ENCODE measurements at places on chromosomes 3 and 15. TPM values are rescaled to one million over a fixed set of nuclear protein-coding genes. Genes with fewer than 3 reads are reported as not detected.

DNA sequence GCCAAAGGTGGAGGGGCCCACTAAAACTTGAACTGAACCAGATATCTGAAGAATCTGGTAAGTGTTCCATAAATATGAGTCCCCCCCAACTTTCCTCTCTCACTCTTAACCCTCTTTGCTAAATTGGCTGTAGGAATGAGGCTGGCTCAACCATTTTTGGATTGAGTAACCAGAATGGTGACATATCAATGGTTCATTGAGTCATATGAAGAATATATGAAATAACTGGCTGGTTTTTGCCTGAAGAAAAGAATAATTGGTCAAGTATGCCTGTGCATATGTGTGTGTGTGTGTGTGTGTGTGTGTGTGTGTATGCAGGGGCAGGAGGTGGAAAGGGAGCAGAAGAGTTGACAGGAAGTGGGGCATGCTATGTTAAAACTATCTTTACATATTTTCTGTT is 472.9 kb upstream of the THBS1 start:
- no peak for DNase-seq

- no peak for DNase-seq
Observed at GRCh38 chr3:141456301-141456625, 30.6 kb upstream of the RASA2 start.

DNA sequence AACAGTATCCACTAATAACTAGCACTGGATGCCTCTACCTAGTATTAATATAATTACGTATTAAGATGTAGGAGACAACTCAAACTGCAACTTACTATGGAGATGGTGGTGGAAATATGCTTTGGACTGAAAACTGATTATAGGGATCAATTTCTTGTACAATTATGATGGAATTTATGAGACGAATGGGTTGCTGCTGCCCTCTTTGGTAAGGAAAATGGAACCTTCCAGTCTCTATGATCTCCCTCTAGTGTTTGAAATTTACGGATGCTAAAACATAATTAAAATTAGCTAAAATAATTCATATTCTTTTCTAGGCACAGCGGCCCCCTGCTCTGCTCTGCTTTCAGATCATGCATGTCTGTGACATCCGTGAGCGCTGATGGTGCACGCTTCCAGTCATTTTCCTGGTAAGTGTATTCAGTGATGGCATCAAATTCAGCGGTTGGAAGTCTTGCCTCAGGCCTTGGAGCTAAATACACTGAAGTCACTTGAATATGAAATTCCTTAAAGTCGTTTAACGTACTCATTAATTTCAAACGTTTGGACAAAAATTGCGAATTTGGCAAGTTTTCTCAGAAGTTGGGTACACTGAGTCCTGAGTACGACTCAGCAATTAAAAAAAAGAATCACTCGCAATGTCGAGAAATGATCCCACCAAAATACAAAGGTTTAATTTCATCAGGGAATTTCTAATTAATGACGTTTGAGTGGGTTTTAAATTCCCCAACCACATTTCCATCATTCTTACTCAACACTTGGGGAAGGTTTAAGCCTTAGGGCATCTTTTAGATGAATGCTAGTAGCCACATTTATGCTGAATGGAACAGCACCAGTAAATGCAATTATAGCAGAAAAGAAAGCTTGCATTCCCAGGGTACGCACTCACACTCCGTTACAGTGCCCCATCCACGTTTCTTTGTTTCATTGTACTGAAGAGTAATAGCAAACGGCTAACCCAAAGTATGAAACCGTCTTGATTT is 132.6 kb downstream of the NR2F2 start:
- DNase-seq: no peak

GRCh38 chr3:116265976-116266584 is 179.2 kb downstream of the LSAMP start:
- DNase-seq: peak; percentile 28

- no peak for DNase-seq
Observed at GRCh38 chr3:56976651-56977560, 83.6 kb upstream of the SPATA12 start.

- no peak for DNase-seq
Observed at GRCh38 chr15:70504299-70504951, 258.9 kb downstream of the UACA start.

GRCh38 chr3:185460719-185461350 is 38.0 kb downstream of the TMEM41A start:
- no peak for DNase-seq

- DNase-seq: no peak
Observed at GRCh38 chr3:47978386-47978785, 37.8 kb downstream of the MAP4 start.

DNA sequence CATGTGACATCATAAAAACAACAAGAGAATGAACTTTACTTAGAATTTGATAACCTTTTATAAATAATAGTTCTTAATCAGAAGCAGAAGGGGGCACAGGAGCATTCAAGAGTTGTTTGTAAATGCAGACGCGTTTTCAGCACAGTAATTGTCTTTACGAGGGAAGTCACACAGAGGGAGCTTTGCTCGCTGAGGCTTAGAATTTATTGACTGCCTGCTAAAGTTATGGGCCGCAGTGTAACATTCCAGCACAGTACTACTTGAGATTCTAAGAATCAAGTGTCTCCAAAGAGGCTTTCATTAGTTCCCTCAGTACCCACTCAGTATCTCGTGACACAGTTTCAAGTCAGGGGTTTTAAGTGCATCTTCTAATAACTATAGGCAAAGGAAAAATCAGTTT is 288.7 kb downstream of the NR2F2 start:
- no peak for DNase-seq

DNA sequence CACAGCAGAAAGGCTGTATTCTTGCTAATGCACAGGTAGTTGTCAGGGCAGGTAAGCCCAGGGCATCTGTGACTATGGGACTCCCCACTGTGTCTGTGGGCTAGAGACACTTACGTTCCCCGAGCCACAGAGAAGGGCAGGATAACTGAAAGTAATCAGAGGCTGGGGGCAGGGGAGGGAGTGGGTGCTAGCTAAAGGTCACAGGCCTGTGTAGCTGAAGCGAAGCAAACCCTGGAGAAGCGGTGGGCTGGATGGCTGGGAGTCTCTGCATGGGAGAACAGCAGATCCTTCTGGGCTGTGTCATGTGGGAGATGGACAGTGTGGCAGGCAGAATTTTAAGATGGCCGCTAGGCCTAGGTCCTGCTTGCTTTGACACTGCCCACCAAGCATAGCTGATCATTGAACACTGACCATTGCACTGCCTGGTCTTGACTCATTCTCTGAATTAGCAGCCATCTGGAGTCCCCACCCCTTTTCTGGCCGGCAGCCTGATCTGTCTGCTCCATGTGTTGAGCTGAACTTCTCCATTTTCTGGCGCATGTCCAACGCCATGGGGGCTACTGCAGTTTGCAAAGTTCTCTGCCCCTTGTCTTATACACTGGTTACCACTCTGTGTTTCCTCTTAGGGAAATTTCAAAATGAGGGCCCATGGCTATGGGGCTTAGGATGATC is 110.0 kb downstream of the DGKG start:
- no peak for DNase-seq

DNA sequence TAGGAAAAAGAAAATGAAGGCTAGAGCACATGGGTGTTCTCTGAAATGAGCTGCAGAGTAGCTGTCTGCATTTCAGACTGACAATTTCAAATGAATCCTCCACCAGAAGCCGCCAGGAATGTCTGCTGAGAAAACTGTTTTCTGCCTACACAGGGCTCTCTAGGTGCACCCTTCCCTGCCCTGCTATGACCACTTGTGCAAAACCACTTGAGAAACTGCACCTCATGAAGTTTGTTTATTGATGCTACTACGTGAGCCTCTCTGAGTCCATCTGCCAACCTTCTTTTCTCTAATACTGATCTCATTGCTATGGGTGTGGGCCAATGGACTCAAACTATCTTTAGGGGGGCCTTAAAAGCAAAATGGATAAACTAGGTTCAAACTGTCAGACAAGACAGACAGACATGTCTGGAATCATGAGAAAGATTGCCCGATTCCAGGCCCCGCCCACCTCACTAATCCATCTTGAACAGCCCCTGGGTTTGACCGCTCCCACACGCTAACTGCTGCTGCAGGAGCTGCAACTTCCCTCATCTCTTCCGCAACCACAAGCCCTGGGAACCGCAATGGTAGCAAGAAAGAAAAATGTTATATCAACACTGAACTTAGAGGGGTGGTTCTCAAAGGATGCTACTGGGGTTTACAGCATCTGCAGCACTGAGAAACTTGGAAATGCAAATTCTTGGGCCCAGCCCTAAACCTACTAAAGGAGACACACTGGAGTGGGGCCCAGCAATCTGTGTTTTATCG is 9.0 kb upstream of the CD47 start:
- DNase-seq: no peak

GRCh38 chr3:15591242-15591641 is 10.1 kb downstream of the HACL1 start:
- no peak for DNase-seq

GRCh38 chr3:115633467-115633866 is 10.2 kb downstream of the GAP43 start:
- no peak for DNase-seq

DNA sequence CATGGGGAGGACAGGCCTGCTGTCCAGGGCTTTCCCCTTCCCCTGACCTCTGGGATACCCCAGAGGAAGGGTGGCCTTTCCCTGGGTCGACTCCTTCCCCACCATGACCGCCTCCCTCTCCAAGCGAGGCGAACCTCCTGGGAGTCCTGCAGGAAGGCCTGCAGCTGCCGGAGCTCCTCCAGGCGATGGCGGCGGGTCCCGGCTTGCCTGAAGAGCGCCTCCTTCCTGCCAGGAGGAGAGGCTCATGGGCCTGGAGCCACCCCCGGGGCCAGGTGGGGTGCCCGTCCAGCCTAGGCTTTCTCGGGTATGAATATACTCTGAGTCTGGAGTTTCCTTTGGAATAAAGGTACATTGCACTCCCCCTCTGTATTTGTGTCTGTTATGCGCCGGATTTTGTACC is 20.1 kb downstream of the PLA2G4B start:
- DNase-seq: no peak

GRCh38 chr3:187968883-187969580 is 184.9 kb upstream of the LPP start:
- no peak for DNase-seq

- no peak for DNase-seq
Observed at GRCh38 chr3:144235489-144235888, 263.9 kb downstream of the DIPK2A start.

- DNase-seq: no peak
Observed at GRCh38 chr3:187889601-187890404, 144.5 kb upstream of the BCL6 start.

- DNase-seq: no peak
Observed at GRCh38 chr3:141877911-141878310, 1.5 kb downstream of the ATP1B3 start.

- DNase-seq: peak; percentile 25
Observed at GRCh38 chr3:117485841-117486240, 776.3 kb downstream of the TUSC7 start.

DNA sequence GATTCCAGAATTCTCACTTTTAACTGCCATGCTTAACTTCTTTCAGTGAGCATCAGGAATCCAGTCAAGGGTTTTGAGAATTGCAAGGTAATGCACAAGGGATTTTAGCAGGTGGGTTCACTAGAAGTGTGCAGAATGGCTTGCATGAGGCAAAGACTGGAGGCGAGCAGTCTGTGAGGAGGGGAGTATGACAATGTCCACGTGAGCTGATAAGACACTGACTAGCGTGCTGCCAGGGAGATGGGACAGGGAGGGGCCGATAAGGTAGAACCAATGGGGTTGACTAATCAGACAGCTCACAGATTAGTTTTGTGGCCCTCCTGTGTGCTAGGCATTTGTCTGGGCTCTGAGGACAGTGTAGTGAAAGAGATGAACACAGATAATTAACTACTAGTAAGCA is 102.0 kb upstream of the DAZL start:
- DNase-seq: no peak

- no peak for DNase-seq
Observed at GRCh38 chr3:168273036-168273435, 177.3 kb upstream of the GOLIM4 start.

GRCh38 chr3:149701206-149701976 is 43.6 kb upstream of the WWTR1 start:
- DNase-seq: no peak

- no peak for DNase-seq
Observed at GRCh38 chr3:123339302-123339701, 109.6 kb downstream of the ADCY5 start.

DNA sequence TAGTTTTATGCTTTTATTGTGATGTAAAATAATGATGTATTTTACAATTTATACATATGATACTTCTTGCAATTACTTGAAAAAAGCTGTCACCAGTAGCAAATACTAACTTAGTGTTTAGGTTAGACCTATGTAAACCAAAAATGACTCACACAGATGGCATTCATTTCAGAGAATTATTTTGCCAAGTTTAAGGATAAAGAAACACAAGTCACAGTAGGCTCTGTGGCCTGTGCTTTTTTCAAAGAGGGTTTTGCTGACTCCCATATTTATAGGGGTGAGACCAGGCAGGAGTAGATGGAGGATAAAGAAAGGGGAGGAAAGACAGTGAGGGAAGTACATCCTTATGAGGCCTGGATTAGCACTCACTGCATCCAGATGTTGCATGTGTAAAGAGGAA is 356.6 kb upstream of the NPAP1 start:
- no peak for DNase-seq

DNA sequence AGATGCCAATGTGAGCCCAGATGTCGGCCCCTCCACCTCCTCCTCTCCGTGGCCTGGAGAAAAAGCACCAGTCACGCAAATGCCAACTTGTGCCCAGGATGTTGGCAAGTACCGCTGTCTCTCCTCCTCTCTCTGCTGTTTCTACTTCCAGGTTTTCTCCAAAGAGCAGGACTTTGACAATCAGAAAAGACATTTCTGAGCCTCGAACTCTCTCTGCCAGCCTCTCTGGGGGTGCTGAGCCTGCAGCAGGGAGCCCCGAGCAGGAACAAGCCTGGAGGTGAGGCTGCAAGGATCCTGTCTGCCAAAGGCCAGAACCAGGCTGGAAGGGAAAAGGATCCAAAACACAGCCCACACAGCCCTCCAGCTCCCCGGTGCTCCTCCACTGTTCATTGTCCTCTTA is 89.7 kb downstream of the SEC22A start:
- DNase-seq: no peak

- DNase-seq: no peak
Observed at GRCh38 chr3:73820431-73820830, 195.7 kb upstream of the PDZRN3 start.

- no peak for DNase-seq
Observed at GRCh38 chr3:169145540-169146178, 517.9 kb downstream of the MECOM start.

- DNase-seq: no peak
Observed at GRCh38 chr3:123061856-123062255, 5.0 kb upstream of the PDIA5 start.

CSNK1G1 gene
- total RNA-seq: 15.1 TPM

LRRC58 gene
- total RNA-seq: 19.7 TPM

LRRC31 gene
- total RNA-seq: not detected

CHRM5 gene
- total RNA-seq: not detected

ISG20 gene
- 76.5 TPM for total RNA-seq

CFAP92 gene
- total RNA-seq: not detected

PDE12 gene
- 23.0 TPM for total RNA-seq

SLC4A7 gene
- total RNA-seq: 29.6 TPM

TRIM42 gene
- not detected for total RNA-seq

COLQ gene
- 0.72 TPM for total RNA-seq

TMEM44 gene
- 7.3 TPM for total RNA-seq

TMC3 gene
- total RNA-seq: not detected

GRAMD2A gene
- not detected for total RNA-seq

DCP1A gene
- 18.9 TPM for total RNA-seq

MITF gene
- not detected for total RNA-seq

TNFAIP8L3 gene
- total RNA-seq: not detected

Data from GM12878 (cell line).